Activated CD4-positive, alpha-beta T cell treated with anti-CD3 and anti-CD28 coated beads for 36 hours (primary cell): ENCODE measurements at places on chromosomes 2 and 18. TPM values are rescaled to one million over a fixed set of nuclear protein-coding genes. Genes with fewer than 3 reads are reported as not detected.

The CCDC178 gene
- total RNA-seq = not detected

The UGT1A5 gene
- total RNA-seq = not detected

The DSEL gene
- total RNA-seq = 0.04 TPM

The STARD6 gene
- 0.23 TPM for total RNA-seq

The PRKD3 gene
- total RNA-seq = 17.4 TPM

The CCBE1 gene
- total RNA-seq = 0.14 TPM

The UGT1A6 gene
- total RNA-seq = not detected

The CNTNAP5 gene
- not detected for total RNA-seq

The EFHD1 gene
- 0.23 TPM for total RNA-seq

The TNFRSF11A gene
- 9.3 TPM for total RNA-seq

The PDE6D gene
- total RNA-seq = 31.1 TPM

DNA sequence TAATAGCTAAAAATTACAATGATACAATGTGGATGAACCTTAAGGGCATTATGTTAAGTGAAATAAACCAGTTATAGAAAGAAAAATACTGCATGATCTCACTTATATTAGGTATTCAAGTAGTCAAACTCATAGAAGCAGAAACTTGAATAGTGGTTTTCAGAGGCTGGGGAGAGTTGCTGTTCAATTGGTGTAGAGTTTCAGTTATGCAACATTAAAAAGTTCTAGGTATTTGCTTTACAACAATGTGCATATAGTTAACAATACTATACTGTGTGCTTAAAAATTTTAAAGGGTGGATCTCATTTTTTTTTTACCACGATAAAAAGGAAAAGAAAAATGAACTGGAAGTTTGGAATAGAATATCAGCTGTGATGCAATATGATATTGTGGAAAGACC, 479.1 kb downstream of the SPAG16 start:
- no peak overlapping the region for H3K27ac ChIP-seq
- H3K4me3 ChIP-seq = no peak overlapping the region
- peaks cover 2% of the 10 kb centered on the region for H3K4me1 ChIP-seq
- no peaks in the 10 kb centered on the region for H3K36me3 ChIP-seq

DNA sequence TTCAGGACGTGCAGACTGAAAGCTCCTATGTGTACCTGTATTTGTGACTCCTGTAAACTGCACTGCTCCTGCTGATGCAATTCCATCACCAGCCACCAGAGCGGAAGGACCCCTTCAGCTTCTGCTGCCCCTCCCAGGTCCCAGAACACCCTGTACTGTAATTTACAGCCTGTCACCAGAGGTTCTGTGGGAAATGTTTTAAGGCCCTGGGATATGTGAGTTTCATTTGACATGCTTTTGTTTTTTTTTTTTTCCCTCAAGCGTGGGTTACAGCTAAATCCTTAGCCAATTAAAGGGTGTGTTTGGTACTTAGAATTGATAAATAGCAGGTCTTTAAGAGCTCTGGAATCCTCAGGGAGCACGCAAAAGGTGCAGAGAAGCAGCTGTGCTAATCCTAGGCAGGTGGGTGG, 79.4 kb downstream of the KCTD1 start:
- H3K27ac ChIP-seq = no peak overlapping the region
- H3K4me1 ChIP-seq = no peaks in the 10 kb centered on the region
- H3K27me3 ChIP-seq = no peaks in the 10 kb centered on the region
- no peaks in the 10 kb centered on the region for H3K36me3 ChIP-seq
- peak; percentile 19 for DNase-seq
- H3K4me3 ChIP-seq = no peak overlapping the region

- no peaks in the 10 kb centered on the region for H3K27me3 ChIP-seq
- no peak overlapping the region for H3K4me3 ChIP-seq
- H3K4me1 ChIP-seq = no peaks in the 10 kb centered on the region
These were observed 160.3 kb upstream of the COL3A1 start for GRCh38 chr2:188813857-188814256.

GRCh38 chr2:134988994-134989605, 58.1 kb downstream of the MAP3K19 start:
- no peaks in the 10 kb centered on the region for H3K4me1 ChIP-seq
- H3K36me3 ChIP-seq = no peaks in the 10 kb centered on the region
- H3K4me3 ChIP-seq = no peak overlapping the region
- no peak for DNase-seq

DNA sequence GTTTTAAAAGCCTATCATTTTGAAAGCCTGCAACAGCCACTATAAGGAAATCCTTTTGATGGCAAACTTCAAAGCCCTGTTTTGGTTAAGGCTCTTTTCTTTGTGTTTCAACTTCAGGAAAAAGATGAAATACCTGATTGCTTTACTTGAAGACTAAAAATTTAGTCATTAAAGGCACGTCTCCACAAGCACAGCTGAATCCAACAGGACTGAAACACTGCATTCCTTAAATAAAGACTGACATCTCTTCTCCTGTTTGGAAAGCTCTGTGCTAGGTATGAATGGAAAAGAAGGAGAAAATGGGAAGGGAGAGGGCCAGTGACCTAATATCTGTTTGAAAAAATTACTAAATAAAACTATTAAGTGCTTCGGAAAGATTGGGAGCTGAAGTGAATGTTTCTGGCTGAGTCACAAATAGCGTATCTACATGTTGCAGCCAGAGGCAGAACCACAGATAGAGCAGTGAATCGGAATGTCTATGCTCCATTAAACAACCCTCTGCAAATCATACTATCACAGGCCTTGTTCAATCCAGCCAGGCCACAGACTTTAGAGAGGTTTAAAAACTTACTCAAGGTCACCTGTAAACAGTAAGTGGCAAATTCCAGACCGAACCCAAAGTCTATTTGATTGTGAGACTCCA, 21.1 kb upstream of the RALBP1 start:
- peaks cover 6% of the 10 kb centered on the region for H3K27me3 ChIP-seq
- H3K4me3 ChIP-seq = no peak overlapping the region
- no peak for DNase-seq
- peaks cover 3% of the 10 kb centered on the region for H3K36me3 ChIP-seq

GRCh38 chr2:71001981-71002570, 7.4 kb upstream of the TEX261 start:
- no peak overlapping the region for H3K27ac ChIP-seq
- peak; percentile 3 for DNase-seq
- peaks cover 13% of the 10 kb centered on the region for H3K4me1 ChIP-seq
- no peaks in the 10 kb centered on the region for H3K27me3 ChIP-seq

DNA sequence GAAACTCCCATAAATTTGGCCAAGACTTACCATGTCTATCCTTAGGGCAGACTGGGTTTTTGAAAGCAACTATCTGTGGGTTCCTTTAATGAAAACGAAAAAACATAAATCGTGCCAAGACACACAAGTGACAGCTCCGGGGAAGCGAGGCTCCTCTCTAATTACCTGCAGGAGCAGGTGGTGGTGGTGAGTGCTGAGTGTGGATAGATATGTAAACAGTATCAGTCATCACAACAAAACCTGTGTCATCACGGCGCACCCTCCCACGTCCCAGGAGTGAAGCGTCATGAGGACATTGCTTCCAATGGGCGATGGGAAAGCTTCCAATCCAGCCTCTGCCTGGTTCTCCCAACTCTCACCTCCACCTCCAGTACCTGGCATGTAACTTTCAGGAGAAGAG, 31.3 kb downstream of the ACKR3 start:
- H3K27me3 ChIP-seq = peaks cover 15% of the 10 kb centered on the region
- H3K4me1 ChIP-seq = peaks cover 2% of the 10 kb centered on the region
- no peak for DNase-seq
- no peak overlapping the region for H3K4me3 ChIP-seq

- peaks cover 29% of the 10 kb centered on the region for H3K4me1 ChIP-seq
- H3K27ac ChIP-seq = peak overlapping the region; percentile 33
- no peak for DNase-seq
- no peak overlapping the region for H3K4me3 ChIP-seq
- peaks cover 55% of the 10 kb centered on the region for H3K36me3 ChIP-seq
- no peaks in the 10 kb centered on the region for H3K27me3 ChIP-seq
These were observed 31.3 kb downstream of the SP140L start for GRCh38 chr2:230358305-230358704.

DNA sequence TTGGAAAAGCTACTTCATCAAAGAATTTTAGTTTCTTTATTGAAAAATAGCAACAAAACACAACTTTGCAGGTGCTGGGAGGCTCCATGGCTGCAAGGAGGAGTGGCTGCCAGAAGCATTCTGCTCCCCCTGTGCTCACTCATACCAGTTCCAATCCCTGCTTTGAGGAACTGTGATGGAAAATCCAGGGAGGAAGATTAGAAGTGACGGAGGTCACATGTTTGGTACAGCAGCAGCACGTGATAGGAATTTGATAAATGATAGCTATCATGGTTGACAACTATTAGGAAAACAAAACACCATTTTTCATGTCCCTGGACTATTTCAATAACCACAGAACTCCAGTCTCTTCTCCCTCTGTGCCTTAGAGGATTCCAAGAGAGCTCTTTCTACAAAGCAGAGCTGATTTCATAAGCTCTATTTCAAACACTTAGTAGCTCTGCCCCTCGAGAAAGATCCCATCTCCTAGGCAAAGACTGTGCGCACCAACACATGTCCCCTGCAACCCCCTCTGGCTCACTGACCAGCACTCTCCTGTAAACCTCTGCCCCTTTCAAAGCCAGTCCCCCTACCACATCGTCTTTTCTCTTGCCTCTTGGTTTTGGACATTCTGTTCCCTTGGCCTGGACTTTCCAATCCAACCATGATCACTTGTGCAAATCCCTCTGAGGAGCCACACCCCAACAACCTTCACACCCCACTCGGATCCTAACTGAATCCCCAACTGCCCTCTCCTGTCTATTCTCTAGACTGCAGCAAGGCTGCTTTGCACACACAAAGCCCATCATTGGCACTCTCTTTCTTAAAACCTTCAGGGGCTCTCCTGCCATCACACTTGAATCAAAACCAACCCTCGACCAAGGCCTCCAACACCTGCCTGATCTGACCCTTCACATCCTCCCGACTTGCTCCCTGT, 352.4 kb upstream of the PKDCC start:
- no peak overlapping the region for H3K27ac ChIP-seq
- H3K4me3 ChIP-seq = no peak overlapping the region
- no peaks in the 10 kb centered on the region for H3K36me3 ChIP-seq
- DNase-seq = no peak
- H3K4me1 ChIP-seq = no peaks in the 10 kb centered on the region

GRCh38 chr2:203689426-203690116, 16.9 kb upstream of the CD28 start:
- no peak overlapping the region for H3K27ac ChIP-seq
- peaks cover 26% of the 10 kb centered on the region for H3K4me1 ChIP-seq
- no peaks in the 10 kb centered on the region for H3K27me3 ChIP-seq
- no peaks in the 10 kb centered on the region for H3K36me3 ChIP-seq

GRCh38 chr2:201733544-201733943, 35.1 kb upstream of the MPP4 start:
- DNase-seq = no peak
- H3K27ac ChIP-seq = no peak overlapping the region
- H3K4me3 ChIP-seq = no peak overlapping the region
- peaks cover 28% of the 10 kb centered on the region for H3K36me3 ChIP-seq

GRCh38 chr2:36420569-36421181, 65.1 kb downstream of the CRIM1 start:
- no peak overlapping the region for H3K4me3 ChIP-seq
- no peaks in the 10 kb centered on the region for H3K36me3 ChIP-seq
- no peak for DNase-seq
- no peak overlapping the region for H3K27ac ChIP-seq
- no peaks in the 10 kb centered on the region for H3K27me3 ChIP-seq
- H3K4me1 ChIP-seq = peaks cover 4% of the 10 kb centered on the region

- H3K27ac ChIP-seq = no peak overlapping the region
- DNase-seq = no peak
- no peaks in the 10 kb centered on the region for H3K27me3 ChIP-seq
These were observed 51.9 kb downstream of the ASAP2 start for GRCh38 chr2:9258501-9258900.

DNA sequence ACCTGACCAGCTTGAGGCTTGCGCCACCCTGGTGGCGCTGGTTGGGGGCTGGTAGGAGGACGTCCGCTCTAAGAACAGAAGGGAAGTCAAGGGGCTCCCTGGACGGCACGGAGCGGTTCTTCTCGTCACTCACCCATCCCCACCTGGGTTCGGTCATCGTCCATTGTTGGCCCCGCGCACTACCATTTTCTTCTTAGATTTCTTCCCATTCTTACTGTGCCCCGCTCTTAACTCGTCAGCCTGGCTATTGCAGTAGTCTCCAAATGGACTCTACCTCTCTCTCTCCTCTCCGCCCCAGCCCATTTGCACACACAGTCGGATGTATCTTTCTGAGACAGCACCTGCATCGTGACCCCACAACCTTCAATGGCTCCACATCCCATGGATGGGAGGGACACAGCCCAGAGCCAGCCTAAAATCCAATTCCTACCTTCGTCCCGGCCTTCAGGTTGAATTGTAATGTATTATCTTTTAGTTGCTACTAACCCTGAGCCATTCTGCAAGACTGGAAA, 814 bp upstream of the RAB1A start:
- H3K4me1 ChIP-seq = peaks cover 27% of the 10 kb centered on the region
- H3K27ac ChIP-seq = peak overlapping the region; percentile 90
- no peak for DNase-seq
- peaks cover 13% of the 10 kb centered on the region for H3K36me3 ChIP-seq
- no peaks in the 10 kb centered on the region for H3K27me3 ChIP-seq

DNA sequence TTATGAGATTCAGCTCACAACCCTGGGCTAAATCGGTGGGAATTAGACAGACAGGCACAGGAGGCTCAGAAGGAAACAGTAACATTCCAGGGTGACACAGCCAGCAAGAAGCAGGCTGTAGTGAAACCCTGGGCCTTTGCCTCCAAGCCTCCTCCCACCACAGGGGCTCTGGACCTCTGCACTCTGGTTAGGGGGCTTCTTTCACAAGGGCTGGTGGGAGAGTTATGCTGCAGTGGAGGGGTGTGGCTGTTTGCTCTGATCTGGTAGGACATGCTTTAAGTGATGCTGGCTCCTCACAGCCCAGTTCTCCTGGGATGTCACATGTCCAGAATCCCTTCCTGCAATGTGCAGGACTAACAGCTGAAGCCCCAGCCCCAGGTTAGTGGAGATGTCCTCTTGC, 109.9 kb downstream of the TGFA start:
- DNase-seq = no peak
- no peak overlapping the region for H3K4me3 ChIP-seq
- H3K4me1 ChIP-seq = peaks cover 20% of the 10 kb centered on the region
- H3K27me3 ChIP-seq = no peaks in the 10 kb centered on the region
- no peaks in the 10 kb centered on the region for H3K36me3 ChIP-seq

- peaks cover 6% of the 10 kb centered on the region for H3K36me3 ChIP-seq
- peaks cover 2% of the 10 kb centered on the region for H3K27me3 ChIP-seq
- no peak overlapping the region for H3K4me3 ChIP-seq
- no peaks in the 10 kb centered on the region for H3K4me1 ChIP-seq
- no peak overlapping the region for H3K27ac ChIP-seq
- DNase-seq = no peak
These were observed 17.4 kb downstream of the GPR45 start for GRCh38 chr2:105258835-105259350.

- no peaks in the 10 kb centered on the region for H3K27me3 ChIP-seq
- H3K27ac ChIP-seq = no peak overlapping the region
- no peaks in the 10 kb centered on the region for H3K36me3 ChIP-seq
These were observed 309.0 kb upstream of the MEIS1 start for GRCh38 chr2:66125951-66126350.
